ENCODE measurements at places on chromosomes 6 and 20. TPM values are rescaled to one million over a fixed set of nuclear protein-coding genes. Genes with fewer than 3 reads are reported as not detected.

CPNE5 gene
- total RNA-seq: 0.08 TPM

ASF1A gene
- total RNA-seq: 9.2 TPM

TDP2 gene
- 45.1 TPM for total RNA-seq

ARFGEF3 gene
- 0.59 TPM for total RNA-seq

POU5F1 gene
- 2.8 TPM for total RNA-seq

SPTLC3 gene
- total RNA-seq: not detected

FNDC11 gene
- total RNA-seq: 0.19 TPM

KCTD20 gene
- total RNA-seq: 18.6 TPM

HLA-DOB gene
- total RNA-seq: 0.13 TPM

SLA2 gene
- not detected for total RNA-seq

SYCP2 gene
- total RNA-seq: 0.30 TPM

RPS10 gene
- 2,007 TPM for total RNA-seq

LY86 gene
- not detected for total RNA-seq

OR12D3 gene
- total RNA-seq: not detected

MACROD2 gene
- 0.64 TPM for total RNA-seq

SLC22A1 gene
- 2.4 TPM for total RNA-seq

ZSCAN23 gene
- total RNA-seq: not detected

BHLHE23 gene
- not detected for total RNA-seq
